ENCODE measurements at places on chromosomes 16 and 17.

DNA sequence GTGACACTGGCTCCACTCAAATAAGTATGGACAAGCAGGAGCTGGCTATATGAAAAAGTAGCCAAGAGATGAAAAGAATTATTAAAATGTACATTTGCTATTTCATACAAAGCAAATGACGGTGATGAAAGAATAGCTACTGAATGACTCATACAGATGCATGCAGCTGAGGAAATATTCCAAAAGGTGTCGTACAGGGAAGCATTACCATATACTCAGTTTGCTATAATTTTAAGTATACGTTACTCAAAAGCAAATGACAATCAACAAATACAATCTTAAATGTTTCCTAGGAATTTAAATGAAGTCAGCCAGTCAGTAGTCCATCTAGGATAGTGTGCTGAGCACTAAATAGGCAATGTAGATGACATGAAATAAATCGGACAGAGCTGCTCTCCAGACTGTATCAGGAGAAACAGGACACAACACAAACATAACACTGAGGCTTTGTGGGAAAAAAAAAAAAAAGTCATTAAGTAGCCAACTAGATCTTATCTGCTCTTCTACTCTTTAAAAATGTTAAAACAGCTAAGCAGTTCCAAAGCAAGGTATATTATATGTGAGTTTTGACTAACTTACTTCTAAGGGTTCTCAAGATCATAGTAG is 65.0 kb downstream of the NCOR1 start:
- DNase-seq = no peak

GRCh38 chr17:16301963-16302855 is 51.1 kb downstream of the CENPV start:
- DNase-seq = no peak

DNA sequence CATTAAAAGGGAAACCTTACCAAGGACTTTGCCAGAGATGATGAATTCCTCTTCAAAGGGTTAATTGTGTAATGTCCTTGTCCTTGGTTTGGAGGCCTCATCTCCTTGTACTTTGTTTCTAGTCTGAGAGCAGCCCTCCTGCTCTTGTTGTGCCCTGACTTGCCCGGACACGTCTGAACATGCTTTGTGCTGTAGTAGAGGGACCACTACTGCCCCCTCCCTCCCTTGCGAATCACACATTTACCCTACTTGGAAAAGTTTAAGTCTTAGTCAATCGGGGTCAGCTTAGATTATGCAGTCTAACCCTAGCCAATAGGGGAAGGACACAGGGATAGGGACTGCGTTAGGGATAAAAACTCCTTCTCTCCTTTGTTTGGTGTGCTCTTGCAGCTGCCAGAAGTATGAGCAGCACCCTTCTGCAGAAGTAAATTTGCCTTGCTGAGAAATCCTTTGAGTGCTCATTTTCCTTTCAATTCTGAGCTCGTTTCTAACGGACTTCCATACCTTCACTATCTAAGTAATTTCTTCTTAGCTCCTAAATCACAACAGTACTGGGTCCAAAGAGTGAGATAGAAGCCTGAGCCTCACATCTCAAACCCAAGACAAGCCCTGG is 26.4 kb upstream of the CLEC3A start:
- DNase-seq = no peak

- no peak for DNase-seq
Measured at GRCh38 chr17:51005768-51006167, 114.9 kb downstream of the SPAG9 start.

DNA sequence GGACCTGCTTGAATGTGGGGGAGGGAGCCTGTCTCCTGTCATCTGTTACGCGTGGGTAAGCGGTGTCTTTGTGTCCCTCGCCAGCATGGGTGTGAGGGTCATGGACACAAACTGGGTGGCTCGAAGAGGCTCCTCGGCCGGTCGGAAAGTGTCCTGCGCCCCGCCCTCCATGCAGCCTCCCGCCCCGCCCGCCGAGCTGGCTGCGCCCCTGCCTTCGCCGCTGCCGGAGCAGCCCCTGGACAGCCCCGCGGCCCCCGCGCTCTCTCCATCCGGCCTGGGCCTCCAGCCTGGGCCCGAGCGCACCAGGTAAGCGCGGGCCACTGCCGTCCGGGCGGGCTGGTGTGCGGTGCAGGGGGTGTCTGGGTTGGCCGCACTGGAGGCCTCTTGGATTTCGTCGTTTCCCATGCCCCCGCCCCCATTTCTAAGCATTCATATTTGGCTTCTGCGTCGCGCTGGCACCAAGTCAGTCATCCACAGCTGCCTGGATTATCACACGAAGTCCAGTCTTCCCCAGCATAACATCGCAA is 43.8 kb downstream of the ELAC2 start:
- DNase-seq = no peak

GRCh38 chr17:59219992-59220327 is 351 bp upstream of the GDPD1 start:
- DNase-seq = no peak

DNA sequence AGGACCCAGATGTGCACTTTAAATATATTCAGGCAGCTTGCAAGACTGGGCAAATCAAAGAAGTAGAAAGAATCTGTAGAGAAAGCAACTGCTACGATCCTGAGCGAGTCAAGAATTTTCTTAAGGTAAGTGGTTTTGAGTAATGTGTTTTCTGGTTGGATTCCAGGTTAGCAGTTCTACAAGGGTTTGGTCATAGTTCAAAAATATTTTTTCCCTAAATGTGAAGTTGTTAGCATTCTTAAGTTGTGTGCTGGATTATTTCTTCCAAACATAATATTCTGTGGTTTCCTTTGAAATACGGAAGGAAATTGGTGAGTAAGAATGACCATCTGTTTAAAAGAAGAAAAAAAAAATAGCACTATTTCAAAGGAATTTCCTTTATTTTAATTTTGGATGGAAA is 38.4 kb downstream of the PTRH2 start:
- DNase-seq = no peak

DNA sequence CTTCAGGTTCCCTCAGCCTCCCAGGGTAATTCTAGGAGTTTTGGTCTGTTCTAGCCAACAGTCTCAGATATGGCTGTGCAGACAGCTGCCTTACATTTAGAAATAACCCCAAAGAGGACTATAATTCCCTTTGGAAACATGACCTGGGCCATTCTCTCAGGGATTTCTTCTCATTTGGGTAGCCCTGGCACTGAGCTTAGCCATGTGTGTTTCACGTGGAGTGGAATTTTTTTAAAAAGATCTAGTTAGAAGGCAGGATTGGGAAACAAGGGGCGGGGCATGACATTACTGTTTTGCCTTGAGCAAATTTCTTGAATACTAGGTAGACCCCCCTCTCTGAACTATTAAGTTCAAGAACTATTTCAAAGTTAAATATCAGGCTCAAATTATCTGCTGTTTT is 29.6 kb upstream of the MRC2 start:
- no peak for DNase-seq

DNA sequence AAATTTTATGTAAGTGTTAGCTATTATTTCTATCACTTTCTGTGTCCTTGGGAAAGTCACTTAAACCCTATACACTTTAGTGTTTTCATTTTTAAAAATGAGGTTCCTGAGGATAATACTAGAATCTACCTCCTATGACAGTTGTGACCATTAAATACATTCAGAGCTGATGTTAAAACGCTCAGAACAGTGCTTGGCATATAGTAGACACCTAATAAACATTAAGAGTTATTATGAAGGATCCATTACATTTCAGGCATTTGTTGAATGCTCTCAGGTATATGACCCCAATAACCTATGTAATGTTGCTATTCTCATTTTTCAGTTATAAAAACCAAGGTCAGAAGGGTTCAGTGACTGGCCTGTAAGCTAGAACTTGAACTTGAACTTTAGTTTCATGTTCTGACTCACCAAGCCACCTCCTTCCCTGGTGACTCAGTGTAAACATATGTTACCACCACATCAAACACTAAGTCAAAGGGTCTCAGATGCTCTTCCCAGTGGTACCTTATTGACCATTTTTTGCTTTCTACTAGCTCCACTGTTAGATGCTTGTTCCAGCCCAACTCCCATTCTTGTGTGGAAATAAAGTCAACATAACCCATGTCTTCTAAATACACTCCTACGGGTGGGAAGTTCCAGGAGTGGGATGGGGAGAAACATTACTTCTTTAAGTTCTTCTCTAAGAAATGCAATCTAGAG is 47.6 kb downstream of the HSD17B2 start:
- DNase-seq = no peak

- peak; percentile 29 for DNase-seq
Measured at GRCh38 chr17:79628861-79629547, 18.2 kb upstream of the RBFOX3 start.

DNA sequence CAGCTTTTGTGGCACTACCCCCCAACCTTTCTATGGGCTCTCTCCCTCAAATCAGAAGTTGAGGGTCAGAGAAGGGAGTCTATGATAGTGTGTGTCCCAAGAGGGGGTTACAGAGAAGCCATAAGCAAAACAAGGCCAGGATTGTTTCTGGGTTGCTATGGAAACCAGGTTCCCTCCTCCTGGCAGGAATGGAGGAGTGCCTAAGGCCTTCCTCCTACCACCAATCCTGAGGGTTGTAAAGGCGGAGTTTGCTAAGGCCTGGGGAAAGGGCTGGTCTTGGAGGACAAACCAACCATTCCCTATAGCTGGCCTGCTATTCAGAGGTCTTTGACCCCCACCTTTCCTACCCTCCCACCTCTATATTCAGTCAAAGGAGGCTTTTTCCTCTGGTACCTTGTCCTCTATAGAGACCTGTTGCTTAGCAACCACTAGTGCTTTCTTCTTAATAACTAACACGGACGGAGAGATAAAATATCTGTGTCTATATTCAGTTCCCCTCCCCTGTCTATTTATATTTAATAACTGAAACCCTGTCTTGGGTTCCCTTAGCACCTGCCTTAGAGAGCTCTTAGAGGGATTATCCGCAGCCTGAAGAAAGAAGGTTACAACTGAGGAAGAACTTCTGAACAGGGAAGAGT is 43.4 kb downstream of the NEUROD2 start:
- DNase-seq = no peak

DNA sequence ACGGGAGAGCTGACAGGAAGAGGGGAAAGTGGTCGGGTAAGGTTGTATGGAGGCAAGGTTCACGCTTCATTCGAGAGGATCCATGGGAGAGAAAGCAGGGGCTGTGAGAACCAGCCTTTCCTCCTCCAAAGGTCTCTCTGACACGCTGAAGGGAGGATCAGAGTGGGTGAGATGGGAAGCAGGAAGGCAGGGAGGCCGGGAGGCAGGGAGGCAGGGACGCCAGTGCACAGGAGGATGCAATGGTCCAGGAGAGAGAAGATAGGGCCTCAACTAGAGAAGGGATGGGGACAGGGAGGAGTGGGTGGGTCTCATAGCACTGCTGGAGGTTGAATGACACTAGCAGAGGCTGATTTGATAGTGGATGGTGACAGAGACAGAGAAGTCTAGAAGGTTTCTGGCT is 54.1 kb downstream of the PIMREG start:
- DNase-seq = no peak
